ENCODE measurements at places on chromosomes 3 and 15.
A peak's percentile ranks its signal among the peaks of the same experiment; 100 is the strongest.

DNA sequence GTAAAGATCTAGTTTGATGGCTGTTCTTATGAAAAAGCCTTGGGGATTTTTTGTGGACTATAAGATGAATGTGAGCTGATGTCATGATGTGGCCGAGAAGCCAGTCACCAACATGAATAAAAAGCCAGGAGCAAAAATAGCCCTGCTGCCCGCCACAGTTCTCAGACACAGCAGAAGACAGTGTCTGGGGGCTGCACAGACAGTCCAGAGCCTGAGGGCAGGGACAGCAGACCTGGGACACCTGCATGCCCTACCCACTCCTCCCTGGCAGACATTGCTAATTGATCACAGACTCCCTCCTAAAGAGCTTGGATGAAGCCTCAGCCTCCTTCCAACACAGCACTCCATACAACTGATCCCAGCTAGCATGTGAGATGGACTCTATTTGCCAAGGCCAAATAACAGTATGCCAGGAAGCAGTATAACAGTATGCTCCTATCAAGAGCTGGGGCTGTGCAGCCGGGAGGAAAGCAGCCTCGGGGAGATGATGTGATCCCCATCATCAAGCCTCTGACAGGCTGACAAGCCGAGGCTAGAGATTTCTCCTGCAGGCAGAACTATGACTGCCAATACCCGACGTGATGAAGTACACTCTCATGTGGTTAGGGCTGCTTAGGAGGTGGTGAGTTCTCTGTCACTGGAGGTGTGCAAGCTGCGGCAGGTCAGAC, 105.4 kb upstream of the RPL32 start:
- no peak for DNase-seq

- no peak for DNase-seq
These were observed 17.9 kb downstream of the IL12A start for GRCh38 chr3:160006282-160007163.

GRCh38 chr3:71583566-71584393, at the start of gene FOXP1:
FOXP1 (minus strand) TSS chr3:71583728; CDS start chr3:71198381, 385,347 bp downstream.
- DNase-seq = peak; percentile 47

GRCh38 chr3:5260992-5261501, 73.5 kb downstream of the EDEM1 start:
- no peak for DNase-seq

GRCh38 chr3:10074666-10075065, 33.4 kb downstream of the FANCD2OS start:
- no peak for DNase-seq
